AG09319 (cell line): ENCODE measurements at places on chromosomes 2 and 18.

DNA sequence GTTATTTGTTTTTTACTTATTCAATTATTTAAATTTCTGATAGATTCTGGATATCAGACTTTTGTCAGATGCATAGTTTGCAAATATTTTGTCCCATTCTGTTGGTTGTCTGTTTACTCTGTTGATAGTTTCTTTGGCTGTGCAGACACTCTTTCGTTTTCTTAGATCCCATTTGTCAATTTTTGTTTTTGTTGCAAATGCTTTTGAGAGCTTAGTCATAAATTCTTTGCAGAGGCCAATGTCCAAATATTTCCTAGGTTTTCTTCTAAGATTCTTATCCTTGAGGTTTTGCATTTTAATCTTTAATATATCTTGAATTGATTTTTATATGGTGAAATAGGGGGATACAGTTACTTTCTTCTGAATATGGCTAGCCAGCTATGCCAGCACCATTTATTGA, 112.7 kb upstream of the SESTD1 start:
- no peak for DNase-seq

GRCh38 chr2:211833582-211834279, 704.9 kb downstream of the ERBB4 start:
- no peak for DNase-seq

DNA sequence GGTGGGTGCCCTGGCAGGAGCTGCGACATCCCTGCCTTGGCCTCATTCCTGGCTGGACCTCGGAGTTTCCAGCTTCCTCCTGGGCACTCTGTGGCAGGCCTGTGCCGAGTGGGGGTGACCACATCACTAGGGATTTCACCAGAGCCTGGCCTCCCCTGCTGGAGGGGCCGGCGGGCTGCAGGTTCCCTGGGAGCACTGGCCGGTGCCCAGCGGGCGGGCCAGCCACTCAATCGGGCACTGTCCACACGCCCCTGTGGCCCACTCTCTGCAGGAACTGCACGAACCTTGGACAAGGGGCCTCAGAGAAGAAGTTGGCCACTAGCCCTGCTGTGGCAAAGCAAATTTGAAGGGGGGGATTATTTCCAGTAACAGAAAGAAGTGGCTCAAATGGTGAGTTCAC, 110.7 kb upstream of the APCDD1 start:
- no peak for DNase-seq

DNA sequence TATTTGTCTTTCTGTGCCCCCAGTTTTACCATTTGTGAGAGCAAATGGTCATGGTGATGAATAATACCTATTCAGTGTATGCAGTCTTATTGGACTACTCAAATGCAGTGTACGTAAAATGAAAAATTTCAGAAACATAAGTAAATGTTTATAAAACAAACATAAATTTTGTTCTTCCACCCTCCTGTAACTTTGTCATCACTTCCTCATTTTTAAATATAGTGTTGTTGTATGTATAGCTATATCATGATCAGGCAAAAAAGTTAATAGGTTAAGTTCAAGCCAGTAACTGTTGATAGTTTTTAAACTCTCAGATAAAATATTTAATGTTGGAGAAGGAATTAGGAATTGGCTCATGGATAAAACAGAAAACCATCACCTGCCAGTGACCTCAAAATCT, 93.2 kb downstream of the KLF7 start:
- DNase-seq, result no peak

DNA sequence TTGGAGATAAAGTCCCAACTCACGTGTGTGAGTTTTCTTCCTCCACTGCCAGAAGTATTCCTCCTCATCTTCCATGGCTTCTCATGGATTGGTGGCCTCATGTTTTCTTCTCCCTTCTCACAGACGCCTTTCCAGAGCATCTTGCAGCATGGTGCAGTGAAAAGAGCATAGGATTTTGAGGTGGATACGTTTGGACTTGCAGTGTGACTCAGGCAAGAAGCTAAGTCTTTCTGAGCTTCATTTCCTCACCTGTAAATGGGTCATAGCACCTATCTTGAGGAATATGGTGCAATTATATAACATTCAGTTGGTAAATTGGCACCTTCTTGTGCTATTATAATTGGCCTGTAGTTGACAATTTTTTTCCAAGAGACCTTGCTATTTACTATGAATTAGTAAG, 247.6 kb downstream of the RDH14 start:
- no peak for DNase-seq

DNA sequence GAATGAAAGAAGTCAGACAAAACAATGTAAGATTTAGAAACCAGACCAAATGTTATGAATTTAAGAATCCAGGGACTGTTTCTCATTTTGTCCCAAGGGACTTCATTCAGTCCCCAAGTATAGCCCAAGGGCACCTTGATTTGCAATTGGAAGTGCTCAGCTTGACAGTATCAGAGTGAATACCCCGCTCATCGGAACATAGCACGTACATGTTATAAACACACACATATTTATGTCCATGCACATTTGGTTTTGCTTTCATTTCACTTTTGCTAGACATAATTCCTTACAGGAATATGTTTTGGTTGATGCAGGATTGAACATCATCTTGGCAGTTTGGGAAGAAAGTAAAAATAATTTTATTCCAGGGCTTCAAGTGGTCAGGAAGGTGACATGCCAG, 100.2 kb downstream of the PID1 start:
- DNase-seq, result no peak

DNA sequence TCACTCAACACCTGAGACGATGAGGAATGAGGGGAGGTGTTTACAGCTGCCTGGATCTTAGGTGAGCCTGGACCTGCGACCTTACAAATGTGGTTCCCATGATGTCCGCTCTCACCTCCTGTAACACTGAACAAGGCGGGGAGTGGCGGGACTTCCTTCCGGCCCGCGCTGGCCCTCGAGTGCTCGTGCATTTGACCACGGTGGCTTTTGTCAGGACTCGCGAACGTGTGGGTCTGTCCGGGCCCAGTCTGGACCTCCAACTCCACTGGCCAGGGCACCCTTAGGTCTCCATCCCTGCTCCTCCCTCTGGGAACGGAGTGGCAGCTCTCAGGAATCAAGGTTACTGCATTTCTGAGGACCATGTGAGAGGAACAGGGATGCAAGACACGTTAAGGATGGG, 263.0 kb upstream of the SALL3 start:
- DNase-seq, result no peak

DNA sequence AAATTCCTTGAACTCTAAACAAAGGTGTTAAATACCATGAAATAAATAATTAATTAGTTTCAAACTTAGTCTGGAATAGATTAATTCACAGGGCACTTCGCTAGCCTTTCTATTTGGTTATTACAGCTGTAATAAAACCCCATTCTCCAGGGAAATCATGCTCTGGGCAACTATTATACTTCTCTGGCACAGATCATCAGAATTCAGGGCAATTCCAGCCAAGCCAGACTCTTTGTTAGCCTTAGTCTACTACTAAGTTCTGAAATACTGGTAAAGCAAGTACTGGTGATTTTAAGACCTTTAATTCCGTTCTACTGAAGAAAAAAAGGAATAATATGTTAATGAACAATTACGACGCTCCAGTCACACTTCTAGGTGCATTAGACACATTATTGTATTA, 123.4 kb upstream of the PDE1A start:
- DNase-seq, result no peak

DNA sequence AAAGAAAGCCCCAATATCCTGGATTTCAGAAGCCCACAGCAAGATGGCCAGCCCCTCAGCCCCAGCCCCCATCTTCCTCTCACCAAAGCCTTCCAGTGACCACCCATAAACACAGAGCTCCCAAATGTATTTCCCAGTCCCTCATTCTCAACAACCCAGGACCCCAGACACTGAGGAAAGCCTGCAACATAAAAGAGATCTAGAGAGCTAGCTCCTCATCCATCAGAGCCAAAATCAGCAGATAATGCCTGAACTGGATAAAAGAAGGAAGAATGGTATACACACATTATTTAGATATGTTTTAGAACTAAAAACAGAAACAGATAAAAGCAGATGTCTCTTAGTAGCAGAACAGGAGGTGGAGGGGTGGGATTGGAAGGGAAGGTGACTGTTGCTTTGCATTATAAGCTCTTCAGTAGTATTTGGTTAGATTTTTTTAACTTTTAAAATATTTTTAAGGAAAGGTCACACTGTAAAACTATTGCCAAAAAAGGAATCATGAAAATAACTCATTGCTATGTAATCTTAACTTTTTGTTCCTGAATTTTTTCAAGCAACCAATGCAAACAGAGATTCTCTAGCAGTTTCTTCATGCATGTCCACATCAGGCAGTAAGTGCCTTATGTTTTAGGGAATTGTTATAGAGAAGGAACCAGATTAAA, 144.2 kb upstream of the PKDCC start:
- no peak for DNase-seq

DNA sequence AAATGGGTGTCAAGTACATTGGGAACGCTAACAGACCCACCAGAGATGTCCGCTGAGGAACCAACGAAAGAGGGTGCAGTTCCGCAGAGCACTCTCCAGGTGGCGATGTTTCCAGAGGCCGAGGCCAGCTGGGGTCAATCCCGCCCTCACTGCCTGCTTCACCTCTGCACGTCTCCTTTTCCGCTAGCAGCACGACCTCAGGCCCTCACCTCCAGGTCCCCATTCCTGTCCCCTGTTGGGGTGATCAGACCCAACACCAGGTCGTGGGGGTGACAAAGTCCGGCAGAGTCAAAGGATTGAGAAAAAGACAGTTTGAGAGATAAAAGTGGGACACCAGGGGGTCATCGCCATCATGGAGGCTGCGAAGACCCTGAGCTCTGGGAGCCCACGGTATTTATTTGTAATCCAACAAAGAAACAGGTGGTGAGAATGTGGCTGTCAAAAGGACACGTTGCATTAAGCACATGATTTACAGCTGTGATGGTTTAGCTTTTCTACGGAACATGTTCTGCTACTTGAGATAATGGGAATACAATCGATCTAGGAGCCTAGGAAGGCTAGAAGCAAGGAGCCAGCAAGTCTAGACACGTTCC, 27.3 kb downstream of the ZAP70 start:
- DNase-seq, result no peak

GRCh38 chr2:223852281-223852795, 15.0 kb upstream of the AP1S3 start:
- DNase-seq, result no peak

DNA sequence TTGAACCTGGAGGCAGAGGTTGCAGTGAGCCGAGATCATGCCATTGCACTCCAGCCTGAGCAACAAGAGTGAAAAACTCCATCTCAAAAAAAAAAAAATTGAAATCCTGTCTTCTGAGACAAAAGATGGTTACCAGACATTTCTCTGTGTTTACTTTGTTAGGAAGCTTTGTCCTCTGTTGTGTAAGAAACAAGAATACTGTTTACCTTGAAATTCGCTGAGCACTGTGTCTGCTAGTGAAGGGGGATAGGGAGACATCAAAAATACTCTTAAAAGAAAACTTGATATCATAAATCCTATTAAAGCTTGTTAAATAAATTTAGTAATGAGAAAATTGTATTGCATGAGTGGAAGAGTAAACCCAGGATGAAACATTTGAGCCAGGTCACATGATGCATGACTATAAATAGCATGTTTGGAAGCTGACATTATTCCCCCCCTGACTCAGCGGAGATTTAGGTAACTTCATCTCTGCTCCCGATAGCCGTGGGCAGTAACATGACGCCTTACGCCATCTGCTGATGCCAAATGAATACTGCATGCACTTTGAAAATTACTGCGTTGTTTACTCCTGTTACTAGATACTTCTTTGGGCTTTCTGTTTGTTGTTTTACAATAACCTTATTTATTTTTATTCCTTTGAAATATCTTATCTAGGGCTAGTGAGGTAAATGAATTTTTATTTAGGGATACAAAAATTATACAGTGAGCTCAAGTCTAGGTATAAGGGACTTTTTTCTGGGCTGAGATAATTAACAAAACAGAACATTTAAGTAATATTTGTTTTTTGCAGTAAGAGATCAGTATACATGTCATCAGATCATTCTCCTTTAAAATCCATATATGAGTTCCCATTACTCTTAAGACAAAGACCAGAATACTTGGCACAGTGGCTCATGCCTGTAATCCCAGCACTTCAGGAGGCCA, 134.9 kb downstream of the MAP3K20 start:
- peak; percentile 94 for DNase-seq

GRCh38 chr2:128491692-128492244, 173.1 kb upstream of the HS6ST1 start:
- no peak for DNase-seq

DNA sequence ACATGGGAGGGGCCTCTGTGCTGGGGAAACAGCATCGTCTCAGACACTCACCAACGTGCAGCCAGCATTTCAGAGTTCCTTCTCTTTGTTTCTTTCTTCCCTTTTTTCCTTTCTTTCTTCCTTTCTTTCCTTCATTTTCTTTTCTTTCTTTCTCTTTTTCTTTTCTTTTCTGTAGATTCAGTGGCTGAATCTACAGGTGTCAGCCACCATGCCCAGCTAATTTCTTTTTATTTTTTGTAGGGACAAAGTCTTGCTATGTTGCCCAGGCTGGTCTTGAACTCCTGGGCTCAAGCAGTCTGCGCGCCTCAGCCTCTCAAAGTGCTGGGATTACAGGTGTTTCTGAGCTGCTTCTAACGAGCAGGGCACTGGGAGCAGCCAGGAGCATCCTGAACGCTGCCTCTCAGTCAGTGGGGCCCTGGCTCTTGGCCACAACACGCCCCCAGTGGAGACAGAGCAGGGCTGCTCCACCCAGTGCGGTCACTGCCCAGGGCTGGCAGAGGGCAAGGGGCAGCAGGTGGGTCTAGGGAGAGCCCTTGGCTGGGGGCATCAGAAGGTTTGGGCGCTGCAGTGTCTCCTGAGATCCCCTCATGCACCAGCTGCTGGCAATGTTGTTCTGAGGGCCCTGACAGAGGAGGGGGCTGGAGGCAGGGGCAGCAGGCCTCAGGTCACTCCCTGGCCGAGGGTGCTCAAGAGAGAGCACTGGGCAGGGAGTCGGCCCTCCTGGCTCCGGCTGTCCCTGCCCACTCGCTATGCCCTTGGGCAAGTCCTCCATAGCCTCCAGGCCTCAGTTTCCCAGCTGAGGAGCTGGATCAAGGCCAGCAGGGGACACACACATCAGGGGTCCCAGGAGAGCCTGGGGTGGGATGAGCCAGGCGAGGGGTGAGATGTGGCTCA, 4.7 kb upstream of the KLHL30 start:
- no peak for DNase-seq

DNA sequence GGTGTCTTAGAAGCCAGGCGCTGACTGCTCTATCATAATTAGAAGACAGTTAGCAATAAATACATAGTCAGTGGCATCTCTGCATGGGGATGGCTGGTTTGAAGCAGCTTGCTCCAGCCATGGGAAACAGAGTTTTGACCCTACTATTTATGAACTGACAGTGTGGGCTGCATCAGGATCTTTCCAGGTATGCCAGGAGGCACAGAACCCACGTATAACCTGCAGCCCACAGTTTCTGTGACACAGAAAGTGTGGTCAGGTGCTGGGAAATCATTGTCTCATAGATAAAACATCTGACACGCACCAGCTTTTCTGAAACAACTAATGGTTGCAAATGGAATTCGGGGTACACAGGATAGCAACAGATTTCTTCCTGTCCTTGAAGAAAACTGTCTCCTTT, 34.7 kb downstream of the INPP4A start:
- no peak for DNase-seq
